ENCODE measurements at places on chromosomes 11 and 22. TPM values are rescaled to one million over a fixed set of nuclear protein-coding genes. Genes with fewer than 3 reads are reported as not detected.

DNA sequence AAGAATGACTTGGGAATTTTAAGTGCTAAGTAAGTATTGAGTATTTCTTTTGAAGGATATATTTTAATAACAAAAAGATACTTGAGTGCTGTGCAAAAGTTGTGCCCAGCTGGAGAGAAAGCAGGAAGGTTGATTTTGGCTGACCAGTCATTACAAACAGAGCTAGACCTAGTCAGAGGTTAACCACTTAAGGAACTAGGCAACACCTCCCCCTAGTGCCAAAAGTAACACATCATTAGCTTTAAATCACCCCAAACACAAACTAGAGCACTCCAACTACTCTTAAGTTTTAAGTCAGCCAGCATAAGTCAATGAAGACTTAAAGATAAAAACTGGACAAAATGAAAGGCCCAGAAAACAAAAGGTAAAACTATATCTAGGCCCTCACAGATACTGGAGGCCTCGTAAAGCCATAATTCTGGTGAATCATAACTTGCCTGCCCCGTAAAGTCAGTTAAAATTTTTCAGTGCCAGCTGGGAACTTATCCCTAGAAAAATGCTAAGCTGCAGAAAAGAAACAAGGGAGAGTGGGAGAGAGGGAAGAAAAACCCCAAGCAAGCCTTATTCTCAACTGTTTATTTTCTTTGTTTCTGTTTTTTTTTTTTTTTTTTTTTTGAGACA is 4.6 kb downstream of the TMEM9B start:
- DNase-seq = no peak

The FGF3 gene
- not detected for polyA plus RNA-seq

The ABCG4 gene
- polyA plus RNA-seq = 16.9 TPM

DNA sequence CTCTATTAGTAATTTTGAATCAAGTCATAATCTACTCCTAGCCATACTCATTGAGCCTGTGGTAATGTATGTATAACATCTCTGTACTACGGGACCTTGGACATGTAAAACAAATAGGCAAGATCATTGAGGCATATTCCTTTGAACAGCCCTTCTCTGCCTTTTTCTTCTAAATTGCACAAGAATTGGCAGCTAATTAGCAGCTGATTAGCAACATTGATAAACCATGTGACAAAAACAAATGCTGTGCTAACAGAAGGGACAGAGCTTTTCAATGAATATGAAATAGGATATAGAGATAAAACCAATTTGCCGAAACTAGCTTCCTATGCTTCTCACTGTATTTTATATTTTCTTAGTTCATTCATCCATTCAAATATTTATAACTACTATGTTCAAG is 1474.2 kb downstream of the FAM181B start:
- no peak for DNase-seq

The PHOX2A gene
- polyA plus RNA-seq = 1.8 TPM

DNA sequence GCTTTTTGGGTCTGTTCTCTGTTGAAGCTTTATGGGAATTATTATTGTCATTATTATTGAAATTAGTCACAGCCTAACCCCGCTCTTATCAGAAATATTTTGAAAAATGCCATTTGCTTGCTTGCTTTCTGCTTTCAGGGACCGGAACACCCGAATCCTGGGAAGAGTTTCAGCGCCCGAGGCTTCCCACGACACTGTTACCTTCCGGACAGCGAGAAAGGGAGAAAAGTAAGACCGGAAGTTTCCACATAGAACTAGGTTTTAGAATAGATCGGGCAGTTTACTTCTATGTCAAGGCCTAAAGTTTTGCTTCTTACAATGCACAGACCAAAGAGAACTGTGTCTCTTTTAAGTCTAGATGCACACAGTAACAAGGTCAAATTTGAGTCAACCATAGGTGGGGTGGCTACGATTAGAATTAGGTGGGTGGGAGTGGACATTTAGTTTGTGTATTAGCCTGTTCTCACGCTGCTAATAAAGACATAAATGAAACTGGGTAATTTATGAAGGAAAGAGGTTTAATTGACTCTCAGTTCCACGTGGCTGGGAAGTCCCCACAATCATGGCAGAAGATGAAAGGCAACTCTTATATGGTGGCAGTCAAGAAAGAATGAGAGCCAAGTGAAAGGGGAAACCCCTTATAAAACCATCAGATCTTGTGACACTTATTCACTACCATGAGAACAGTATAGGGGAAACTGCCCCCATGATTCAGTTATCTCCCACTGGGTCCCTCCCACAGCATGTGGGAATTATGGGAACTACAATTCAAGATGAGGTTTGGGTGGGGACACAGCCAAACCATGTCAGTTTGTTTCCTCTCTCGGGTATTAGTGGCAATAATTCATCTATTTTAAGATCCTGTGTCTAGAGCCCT is 12.9 kb downstream of the MPEG1 start:
- no peak for DNase-seq

- no peak for DNase-seq
Observed at GRCh38 chr11:111938687-111939160, 1.6 kb downstream of the DIXDC1 start.

DNA sequence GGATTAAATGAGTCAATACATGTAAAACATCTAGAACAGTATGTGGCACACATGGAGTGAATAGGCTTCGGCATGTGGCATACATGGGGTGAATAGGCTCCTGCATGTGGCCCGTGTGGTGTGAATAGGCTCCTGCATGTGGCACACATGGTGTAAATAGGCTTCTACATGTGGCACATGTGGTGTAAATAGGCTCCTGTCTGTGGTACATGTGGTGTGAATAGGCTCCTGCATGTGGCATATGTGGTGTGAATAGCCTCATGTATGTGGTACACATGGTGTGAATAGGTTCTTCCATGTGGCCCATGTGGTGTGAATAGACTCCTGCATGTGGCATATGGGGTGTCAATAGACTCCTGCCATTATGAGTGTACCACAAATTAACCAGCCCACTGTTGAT is 219.1 kb upstream of the KIRREL3 start:
- no peak for DNase-seq

The GRM5 gene
- 28.1 TPM for polyA plus RNA-seq

DNA sequence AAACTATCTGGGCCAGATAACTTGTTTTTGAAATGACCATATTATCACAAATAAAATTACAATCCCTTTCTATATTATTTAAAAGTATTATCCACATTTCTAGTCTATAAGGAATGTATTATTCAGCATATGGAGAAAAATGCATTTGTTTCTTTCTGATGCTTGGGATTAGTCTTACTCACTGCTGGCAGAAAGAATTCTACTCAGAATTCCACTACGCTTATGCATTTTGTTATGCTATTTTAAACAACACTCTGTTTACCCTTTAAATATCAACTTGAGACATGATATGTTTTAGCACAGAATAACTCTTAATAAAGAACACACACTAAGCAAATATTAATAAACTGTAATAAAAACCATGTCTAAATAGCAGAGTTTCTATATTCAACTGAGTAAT is 77.6 kb upstream of the ANO3 start:
- DNase-seq = no peak

DNA sequence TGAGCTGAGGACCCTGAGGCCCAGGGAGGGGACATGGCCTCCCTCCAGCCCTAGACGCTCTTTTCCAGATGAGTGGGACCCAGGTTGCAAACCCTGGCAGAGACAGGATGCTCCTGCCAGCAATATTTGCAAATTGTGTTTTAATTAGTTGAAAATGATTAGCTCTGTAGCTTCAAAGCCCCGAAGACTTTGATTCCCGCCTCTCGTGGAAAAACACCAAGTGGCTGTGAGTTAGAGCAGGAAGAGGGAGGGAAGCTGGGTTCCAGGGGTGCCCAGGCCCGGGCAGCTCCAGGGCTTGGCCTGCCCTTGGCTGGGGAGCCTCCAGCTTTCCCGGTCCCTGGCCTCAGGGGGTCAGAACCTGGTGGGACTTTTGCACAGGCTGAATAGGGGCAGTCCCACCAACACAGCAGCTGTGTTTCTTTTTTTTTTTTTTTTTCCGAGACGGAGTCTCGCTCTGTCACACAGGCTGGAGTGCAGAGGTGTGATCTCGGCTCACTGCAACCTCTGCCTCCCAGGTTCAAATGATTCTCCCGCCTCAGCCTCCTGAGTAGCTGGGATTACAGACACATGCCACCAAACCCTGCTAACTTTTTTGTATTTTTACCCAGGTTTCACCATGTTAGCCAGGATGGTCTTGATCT is 101.6 kb upstream of the RTL6 start:
- DNase-seq = peak; percentile 80

DNA sequence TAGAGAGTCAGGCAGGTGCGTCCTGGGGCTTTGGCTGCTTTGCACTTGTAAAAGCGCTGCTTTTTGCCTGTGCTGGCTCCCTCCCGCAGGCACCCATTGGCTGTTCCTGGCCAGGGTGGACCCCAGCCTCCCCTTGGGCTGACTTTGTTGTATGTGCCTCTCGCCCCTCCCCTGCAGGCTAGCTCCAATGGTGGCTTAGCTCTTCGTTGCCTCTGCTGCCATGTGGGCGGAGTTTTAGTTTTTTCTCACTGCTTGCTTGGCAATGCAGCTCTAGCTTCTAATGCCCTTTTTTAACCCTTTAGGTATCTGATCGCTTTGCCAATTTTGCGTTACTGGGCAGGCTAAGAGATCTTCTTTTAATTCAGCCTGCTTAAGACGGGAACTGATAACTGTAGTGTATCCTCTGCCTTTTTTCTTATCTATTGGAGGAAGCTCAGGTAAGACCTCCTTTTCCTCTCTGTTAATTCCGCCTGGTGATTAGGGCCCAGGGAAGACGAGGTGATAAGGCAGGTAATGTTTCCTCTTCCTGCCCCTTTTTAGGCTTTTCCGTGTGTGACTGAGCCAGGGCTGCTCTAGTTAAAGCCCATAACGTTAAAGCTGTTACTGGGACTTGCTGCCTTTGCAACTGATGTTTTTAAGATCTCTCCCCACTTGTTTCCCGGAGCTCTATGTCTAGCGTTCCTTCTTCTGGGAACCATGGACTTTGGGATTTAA is 11.7 kb upstream of the GLYATL1 start:
- peak; percentile 67 for DNase-seq

Measured in spinal cord (tissue), 10 donors.